ENCODE measurements at places on chromosomes 2 and 18.

DNA sequence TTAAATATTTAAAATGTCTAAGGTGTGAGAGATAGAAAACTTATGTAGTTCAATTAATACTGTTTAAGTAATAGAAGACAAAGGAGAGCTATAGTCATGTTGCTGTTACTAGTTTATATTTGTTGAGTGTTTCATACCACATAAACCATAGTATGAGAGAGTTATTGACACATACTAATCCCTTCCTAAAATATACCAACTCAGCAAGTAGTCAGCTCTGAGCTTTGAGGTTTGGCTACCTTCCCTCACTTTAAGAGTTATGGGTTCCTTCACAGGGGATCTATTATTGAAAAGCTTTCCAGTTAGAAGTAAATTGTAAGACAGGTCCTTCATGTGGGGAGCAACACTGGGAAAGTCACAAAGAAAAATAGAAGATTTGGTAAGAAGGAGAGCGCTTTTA lies 701.6 kb upstream of the ZEB2 start:
- DNase-seq: no peak

- DNase-seq: no peak
These were observed 33.1 kb upstream of the ATP6V1B1 start for GRCh38 chr2:70902579-70902978.

- no peak for DNase-seq
These were observed 198.2 kb downstream of the PARD3B start for GRCh38 chr2:204743393-204743960.

- no peak for DNase-seq
These were observed 398.7 kb upstream of the SALL3 start for GRCh38 chr18:78580835-78581339.

DNA sequence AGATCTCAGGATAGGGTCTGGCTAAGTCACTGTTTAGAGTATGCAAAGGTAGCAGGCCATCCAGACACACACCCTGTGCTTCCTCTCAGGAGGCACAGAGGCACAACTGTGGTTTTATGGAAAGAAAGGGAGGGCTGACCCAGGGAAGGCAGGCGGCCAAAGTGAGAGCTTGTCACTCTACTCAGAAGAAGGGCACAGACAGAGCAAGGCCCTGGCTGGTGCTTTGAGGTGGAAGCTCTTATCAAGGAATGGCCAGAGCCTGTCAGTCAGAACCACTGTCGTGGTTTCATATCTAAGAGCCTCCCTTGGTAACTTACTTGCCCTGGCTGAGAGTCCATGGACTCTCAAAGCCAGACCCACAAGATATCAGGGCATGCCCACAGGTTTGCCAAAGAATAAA lies 40.7 kb downstream of the SLC9A2 start:
- no peak for DNase-seq

DNA sequence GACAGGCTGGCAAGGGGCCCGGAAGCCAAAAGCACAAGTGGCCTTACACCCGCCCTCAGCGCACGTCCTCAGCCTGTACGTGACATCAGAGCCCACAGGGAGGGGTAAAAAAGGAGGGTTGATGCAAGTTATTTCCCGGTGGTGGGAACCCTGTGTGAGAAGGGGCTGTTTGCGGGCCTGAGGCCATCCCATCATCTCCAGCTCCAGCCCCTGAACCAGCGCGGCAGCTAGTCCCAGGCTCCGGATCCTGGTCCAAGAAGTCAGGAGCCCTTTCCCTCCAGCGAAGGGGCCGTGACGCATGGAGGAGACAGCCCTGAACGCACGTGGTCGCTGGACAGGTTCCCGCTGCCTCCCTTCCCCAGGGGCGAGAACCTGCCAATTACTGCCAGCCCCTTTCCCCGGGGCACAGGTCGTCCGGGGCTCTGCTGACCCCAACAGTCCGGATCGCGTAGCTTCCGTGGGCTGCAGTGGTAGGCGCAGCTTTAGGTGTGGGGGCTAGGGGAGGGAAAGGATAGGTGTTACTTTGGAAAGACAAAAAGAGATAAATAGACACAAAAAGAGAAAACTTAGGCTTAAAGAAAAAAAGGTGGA lies 1.3 kb upstream of the LRP2 start:
- DNase-seq: no peak

GRCh38 chr2:66962716-66963115 lies 434.4 kb upstream of the ETAA1 start:
- no peak for DNase-seq

DNA sequence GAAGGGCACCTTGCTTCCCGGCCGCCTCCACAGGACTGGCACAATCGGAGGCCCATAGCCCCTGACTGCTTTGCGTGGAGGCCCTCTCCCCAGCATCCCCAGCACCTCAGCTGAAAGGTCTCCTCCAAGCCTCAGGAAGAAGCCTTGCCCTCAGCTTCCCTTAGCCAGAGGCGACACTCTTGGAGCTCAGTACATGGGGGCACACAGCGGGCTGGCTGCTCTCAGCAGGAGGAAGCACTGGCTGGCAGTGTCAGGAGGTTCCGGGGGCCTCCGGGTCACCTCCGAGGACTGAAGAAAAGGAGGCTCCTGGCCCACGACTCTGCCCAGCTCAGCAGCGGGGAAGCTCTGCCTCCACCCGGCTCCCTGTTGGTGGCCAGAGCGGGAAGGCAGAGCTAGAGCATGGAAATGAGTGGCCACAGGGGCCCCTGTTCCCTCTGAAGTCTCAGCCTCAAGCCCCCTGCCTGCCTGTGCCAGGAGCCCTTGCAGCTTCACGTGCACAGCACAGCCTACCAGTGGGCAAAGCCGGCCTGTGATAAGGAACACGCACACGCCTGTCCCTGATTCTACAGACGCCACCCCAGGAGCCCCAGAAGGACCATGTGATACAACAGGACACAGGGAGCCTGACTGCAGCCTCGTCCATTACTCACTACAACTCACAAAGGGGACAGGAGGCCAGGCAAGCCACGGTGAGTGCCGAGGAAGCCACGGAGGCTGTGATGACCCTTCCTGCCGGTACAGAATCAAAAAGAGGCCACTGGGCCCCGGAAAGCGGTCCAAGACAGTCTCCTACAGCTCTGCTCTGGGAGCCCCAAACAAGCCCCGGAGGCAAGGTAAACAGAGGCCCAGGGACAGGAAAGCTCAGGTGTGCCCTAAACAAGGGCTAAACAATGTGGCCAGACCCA lies 15.5 kb downstream of the HDAC4 start:
- no peak for DNase-seq

DNA sequence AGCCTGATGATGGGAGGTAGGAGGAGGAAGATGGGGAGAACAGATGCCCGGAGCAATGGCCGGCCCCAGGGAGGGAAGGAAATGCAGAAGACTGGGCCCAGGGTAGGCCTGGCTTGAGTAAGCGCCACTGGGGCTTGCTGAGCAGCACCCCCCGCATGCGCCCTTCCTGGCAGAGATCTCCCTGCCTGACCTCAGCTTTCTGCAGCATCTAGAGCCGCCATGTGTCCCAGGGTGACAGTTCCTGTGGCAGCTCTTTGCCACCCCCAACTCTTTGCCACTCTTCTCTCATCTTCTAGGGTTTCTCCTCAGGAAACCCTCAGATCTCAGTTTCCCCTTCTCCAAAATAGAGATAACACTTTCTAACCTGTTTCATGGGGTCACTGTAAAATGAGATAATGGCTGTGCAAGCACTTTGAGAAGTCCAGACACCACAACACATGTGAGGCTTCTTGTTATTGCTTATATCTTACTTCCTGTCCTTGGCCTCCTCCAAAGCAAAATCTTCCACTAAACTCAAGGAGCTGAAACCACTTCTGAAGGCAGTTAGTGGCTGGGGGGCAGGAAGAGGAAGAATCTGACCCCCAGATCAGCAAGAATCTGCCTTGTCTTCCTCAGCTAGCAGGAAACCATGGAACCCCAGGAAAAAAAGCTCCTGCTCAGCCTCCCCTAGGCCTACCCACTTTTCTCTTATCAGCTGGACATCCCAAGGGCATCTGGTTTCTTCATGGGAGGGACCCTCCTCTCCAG lies 64.9 kb downstream of the EPAS1 start:
- no peak for DNase-seq

DNA sequence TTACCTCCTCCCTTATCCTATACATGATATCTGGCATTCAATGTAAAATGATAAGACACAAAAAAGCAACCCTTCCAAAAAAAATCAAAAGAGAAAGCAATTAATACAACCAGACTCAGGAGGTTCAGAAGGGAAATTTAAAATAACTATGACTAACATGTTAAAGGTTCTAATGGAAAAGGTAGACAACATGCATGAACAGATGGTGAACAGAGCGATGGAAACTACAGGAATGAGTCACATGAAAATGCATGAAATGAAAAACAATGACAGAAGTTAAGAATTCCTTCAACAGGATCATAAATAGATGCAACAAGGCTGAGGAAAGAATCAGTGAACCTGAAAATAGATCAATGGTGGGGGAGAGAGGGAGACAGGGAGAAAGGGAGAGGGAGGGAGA lies 26.1 kb upstream of the ERCC3 start:
- DNase-seq: no peak

GRCh38 chr18:55786651-55787272 lies 198.8 kb upstream of the TCF4 start:
- no peak for DNase-seq

DNA sequence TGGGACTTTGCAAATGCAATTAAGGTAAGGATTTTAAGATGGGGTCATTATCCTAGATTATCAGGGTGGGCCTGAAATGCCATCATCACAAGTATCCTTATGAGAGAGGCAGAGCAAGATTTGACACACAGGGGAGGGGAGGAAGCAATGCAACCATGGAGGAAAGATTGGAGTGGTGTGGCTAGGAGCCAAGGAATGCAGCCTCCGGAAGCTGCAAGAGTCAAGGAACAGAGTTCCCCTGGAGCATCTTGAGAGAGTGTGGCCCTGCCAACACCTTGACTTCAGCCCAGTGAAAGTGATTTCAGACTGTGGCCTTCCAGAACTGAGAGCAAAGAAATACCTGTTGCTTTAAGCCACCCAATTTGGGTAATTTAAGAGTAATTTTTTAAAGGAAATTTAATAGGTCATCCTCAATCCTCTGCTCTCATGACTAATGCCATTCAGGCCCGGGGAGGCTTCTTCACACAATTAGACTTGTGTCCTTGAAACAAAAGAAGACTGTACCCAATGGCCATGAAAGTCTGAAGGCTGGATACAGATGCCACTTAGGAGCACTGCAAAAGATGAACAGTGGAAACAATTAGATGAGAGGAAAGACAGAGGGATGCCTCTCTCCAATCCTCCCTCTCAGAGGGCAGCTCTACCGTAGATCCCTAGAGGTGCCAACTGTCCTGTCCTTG lies 250.3 kb upstream of the ID2 start:
- no peak for DNase-seq

GRCh38 chr2:19021721-19022120 lies 336.7 kb downstream of the OSR1 start:
- DNase-seq: no peak

GRCh38 chr18:6811816-6812215 lies 82.3 kb downstream of the ARHGAP28 start:
- no peak for DNase-seq

GRCh38 chr2:26469092-26469710 lies 8.7 kb downstream of the OTOF start:
- DNase-seq: peak; percentile 31

DNA sequence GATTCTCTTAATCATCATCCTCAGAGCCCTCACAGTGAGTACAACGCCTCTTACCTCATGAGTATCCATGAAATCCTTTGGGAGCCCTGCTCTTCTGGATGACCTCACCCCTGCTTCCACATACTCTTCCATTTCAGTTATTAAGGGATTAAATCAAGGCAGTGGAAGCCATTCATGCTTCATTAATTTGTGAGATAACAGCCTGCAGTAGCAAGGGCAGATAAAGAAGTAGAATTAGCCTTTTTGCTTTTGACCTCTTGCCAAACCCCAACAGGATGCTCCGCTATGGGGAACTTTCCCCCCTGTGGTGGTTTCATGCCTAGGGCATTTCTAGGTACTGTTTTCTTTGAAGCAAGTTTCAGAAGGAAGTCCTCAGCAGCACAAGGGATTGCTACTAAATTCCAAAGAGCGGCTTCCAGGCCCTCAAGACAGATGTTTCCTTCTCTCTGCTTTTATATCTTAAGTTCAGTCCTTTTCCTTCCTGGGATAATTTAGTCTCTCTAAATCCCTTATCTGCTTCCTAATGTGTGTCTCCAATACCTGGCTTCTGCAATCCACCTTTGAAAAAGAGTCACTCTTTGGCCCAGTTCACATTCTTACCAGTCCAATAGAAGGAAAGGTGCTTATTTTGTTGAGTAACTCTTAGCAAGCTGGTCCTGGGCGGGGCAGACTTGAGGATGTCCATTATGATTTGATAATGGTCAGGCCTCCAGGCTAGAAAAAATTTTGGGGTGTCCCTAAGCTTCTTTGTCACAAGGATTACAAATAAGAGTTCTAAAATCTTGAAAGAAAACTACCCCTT lies 76.9 kb downstream of the MYO1B start:
- no peak for DNase-seq

DNA sequence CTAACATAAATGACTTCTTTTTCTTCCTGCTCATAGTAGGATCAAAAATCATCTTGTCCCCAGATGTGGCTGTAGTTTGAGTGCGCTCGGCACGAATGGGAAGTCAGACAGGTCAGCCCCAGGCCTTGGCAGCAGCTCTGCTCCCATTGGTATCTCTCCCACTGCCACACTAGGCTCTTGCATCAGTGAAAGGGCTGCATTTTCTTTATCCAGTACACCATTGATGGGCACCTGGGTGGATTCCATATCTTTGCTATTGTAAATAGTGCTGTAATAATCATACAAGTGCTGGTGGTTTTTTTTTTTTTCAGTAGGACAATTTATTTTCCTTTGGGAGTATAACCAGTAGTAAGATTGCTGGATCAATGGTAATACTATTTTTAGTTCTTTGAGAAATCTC lies 865.5 kb downstream of the CCDC85A start:
- DNase-seq: no peak

DNA sequence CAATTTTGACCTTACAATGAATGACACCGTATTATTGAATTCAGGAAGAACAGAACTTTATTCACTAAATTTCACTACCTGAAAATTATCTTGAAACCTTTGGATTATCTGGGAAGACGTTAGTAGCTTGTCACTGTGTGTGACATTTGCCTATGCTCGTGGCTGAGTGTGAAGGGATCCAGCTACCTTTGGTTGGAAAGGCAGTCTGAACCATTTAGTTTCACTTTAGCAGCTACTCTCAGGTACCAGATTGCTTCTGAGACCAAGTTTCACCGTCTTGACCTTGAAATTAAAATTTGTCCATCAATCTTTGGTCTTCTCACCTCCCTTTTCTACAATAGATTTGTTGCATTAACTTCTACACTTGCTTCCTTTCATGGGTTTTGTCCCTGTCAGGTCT lies 637.5 kb downstream of the MBD2 start:
- no peak for DNase-seq

DNA sequence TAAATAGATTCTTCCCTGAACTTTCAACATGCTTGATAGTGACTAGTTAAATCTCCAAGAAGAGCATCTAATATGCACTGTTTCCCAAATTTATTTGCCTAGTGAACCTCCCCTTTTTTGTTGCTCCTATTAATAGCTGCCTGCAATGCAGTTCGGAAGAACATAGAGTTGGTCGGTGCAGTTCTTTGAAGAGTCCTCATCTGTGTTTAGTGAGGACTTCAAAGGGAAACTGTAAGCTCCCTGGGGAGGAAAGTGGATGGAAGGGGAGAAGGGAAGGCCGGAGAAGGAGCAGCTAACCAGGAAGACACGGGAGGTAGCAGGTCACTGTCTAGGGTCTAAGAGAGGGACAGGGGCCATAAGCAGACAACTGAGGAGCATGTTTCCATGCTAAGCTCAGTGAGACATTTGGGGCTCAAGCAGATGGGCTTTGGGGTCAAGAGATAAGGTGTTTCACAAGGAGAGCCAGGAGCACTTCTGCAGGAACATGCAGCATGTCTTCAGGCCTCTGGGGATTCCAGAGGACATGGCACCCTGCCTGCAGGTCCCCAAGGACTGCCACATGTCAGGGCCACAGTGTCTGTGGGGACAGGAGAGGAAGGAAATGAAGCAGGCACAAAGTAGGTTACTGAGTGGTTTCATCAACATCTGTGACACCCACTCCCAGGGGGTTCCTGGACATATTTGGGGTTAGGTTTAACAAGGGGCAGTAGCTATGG lies 48.7 kb upstream of the ANXA4 start:
- DNase-seq: no peak

Data from stimulated activated CD8-positive, alpha-beta memory T cell treated with anti-CD3 and anti-CD28 coated beads, Interleukin-15, amount 100 ng/mL, for 24 hours (primary cell).